ENCODE measurements at places on chromosomes 6 and 20. TPM values are rescaled to one million over a fixed set of nuclear protein-coding genes. Genes with fewer than 3 reads are reported as not detected.

The ENPP4 gene
- 4.8 TPM for total RNA-seq

The C6orf163 gene
- 10.0 TPM for total RNA-seq

The PSORS1C1 gene
- total RNA-seq = 1.1 TPM

The RBM38 gene
- total RNA-seq = 25.6 TPM

The TAAR1 gene
- not detected for total RNA-seq

The SLC17A2 gene
- not detected for total RNA-seq

The COL19A1 gene
- 0.18 TPM for total RNA-seq

- no peak for DNase-seq
These were observed 1.2 kb downstream of the SLC2A4RG start for GRCh38 chr20:63740627-63741353.

DNA sequence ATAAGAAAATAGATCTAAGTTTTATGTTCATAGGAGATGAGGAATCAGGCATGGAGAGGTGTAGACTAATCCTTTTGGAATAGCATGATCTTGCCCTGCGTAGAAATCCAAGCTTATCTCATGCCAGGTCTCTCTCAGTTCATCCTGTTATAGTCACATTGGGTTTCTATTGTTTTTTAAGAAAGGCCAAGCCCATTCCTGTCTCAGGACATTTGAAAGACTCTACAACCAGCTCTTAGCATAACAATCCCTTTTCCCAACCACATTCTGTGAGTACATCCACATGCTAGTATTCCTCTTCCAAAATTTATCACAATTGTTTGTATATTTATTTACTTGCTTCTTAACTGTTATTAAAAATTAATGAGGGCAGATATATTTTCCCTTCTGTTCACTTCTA is 130.3 kb downstream of the MMUT start:
- DNase-seq = no peak

DNA sequence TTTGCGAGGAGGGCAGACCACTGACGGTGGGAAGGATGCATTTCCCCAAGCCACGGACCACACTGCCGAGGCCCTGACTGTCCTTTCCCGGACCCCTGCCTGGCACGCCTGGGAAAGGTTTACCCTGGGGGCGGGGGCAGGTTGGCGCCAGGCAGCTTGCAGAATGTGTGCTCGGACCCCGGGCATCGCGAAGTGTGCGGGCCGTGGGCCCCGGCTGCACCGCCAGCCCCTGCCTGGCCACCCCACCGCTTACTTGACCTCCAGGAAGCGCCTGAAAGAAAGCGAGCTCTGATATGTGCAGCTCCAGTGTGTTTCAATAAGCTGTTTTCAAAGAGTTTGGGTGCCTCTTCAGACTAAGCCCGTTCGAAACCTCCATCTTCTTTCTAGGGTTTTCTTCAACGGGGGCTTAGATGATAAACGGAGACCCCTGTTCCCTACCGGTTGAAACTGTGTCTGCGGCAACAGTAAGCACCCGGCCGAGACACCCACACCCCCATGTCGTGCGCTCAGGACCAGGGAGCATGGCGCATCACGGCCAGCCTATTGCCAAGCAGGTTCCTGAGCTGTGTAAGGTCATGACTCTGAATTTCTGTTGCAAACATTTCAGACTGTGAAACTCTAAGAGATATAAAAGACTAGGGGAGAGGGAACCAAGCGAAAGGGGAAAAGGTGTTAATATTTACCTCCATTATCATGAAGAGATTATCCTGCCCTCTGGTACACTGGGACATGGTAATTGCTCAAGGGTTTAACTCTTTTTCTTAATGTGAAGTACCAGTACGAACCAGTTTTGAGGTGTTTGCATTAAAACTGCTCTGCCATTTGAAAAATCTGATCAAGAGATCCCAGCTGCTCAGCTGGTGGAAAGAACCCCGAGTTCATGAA is 231.2 kb upstream of the FOXQ1 start:
- DNase-seq = no peak

GRCh38 chr6:170480050-170480692 is 72.9 kb downstream of the PSMB1 start:
- no peak for DNase-seq

- no peak for DNase-seq
These were observed 145.0 kb upstream of the SOX4 start for GRCh38 chr6:21448485-21449109.

- DNase-seq = no peak
These were observed at the start of gene VNN1 for GRCh38 chr6:132713352-132714134. Gene VNN1 (minus strand): TSS chr6:132714055. CDS start chr6:132714035, 20 bp downstream.

GRCh38 chr6:56524891-56525703 is 117.6 kb downstream of the DST start:
- no peak for DNase-seq

- no peak for DNase-seq
These were observed 7.1 kb upstream of the BPIFB1 start for GRCh38 chr20:33275871-33276270.

GRCh38 chr20:61628901-61629601 is 377.0 kb downstream of the CDH4 start:
- DNase-seq = no peak

DNA sequence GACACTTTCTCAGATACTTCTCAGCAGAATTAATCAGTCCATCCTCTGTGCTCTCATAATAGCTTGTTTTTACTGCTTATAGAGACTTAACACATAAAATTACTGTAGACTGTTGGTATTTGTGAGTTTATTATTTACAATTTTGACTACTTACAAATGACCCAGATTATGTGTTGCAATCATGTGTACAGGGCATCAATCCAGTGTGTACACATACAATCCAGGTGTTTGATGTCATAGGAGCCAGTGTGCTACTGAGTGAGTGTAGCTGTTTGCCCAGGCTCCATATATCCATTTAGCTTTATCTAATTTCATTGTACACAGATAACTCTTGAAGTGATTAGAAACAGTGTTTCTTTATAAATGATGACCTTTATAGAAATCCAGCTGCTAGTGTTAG is 31.3 kb downstream of the TRMT11 start:
- no peak for DNase-seq

- DNase-seq = no peak
These were observed 1.4 kb downstream of the CTSZ start for GRCh38 chr20:59005523-59006166.

- DNase-seq = no peak
These were observed 45.4 kb upstream of the PLCG1 start for GRCh38 chr20:41091927-41092326.

GRCh38 chr20:24588047-24588635 is 118.7 kb downstream of the SYNDIG1 start:
- peak; percentile 33 for DNase-seq

- no peak for DNase-seq
These were observed 69.5 kb downstream of the FAM217A start for GRCh38 chr6:4009486-4009885.

- no peak for DNase-seq
These were observed 44.3 kb downstream of the TRERF1 start for GRCh38 chr6:42407379-42407778.

DNA sequence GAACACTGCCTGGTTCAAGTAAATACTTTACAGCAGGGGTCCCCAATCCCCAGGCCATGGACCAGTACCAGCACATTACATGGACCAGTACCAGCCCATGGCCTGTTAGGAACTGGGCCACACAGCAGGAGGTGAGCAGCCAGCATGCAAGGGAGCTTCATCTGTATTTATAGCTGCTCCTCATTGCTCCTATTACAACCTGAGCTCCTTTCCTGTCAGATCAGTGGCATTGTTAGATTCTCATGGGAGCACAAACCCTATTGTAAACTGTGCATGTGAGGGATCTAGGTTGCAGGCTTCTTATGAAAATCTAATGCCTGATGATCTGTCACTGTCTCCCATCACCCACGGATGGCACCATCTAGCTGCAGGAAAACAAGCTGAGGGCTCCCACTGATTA is 12.0 kb upstream of the RBPJL start:
- DNase-seq = no peak

- no peak for DNase-seq
These were observed 41.6 kb upstream of the RPN2 start for GRCh38 chr20:37137547-37137946.

- no peak for DNase-seq
These were observed 64.4 kb upstream of the FUCA2 start for GRCh38 chr6:143575901-143576426.

DNA sequence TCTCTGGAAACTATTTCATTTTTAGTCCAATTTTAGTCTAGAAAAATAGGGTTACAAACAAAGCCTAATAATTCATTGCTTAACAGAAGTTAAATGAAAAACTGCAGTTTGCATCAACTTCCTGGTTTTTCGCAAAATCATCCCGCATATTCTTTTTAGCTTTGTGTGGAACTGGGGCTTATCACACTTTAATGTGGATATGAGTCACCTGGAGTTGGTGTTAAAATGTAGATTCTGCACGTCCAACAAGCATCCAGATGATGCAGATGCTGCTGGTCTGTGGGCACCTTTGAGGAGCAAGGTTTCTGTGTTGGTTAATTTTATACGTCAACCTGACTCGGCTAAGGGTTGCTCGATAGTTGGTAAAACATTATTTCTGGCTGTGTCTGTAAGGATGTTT is 126.1 kb downstream of the PLCB4 start:
- DNase-seq = no peak

DNA sequence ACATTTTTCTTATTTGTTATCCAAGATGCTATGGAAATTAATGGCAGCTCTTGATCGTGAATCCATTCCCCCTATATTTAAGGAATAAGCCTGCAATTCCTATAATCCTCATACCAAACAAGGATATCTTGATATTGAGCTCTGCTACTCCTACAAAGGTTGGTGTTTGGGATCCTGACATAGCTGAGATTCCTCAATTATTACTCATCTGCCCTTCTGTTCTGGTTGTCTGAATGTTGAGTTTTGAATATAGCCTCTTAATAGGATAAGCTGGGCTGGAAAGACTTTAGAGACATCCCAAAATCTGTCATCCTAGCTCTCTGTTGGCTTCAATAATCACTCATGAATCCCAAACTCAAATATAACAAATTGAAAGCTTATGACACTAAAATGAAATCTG is 49.9 kb downstream of the CLIC5 start:
- no peak for DNase-seq

GRCh38 chr20:62704341-62704948 is 4.2 kb upstream of the NTSR1 start:
- peak; percentile 74 for DNase-seq

DNA sequence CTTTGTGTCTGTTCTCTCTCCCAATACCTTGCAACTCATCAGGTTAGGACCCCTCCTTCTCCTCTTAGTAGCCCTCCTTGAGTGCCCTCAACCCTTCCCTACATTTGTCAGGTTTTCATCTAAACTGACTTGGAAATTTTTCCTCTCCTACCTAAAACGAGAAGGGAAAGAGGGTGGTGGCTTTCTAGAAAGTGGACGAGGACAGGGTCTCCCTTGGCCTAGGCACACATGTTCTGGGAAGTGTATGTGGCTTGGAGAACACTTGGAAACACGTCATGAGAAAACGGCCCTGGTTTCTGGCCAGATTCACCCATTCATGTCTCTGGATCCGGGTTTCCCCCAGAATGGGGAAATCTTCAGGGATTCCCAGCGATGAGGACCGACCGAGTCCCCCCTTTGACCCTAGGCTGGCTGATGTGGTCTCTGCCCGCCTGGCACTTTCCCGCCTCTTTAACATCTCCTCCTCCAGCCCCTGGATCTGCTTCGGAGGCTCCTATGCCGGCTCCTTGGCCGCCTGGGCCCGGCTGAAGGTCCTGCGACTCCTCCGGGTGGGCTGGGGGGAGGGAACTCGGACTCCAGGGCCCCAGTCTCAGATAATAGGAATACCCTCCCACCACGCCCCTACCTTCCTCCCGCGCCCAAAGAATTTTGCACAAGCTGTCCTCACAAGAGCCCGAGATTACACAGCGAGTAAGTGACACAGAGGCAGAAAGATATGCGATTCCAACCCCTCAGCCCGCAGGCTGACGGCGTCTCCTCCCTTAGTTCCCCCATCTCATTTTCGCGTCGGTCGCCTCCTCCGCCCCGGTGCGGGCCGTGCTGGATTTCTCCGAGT is 3.0 kb downstream of the PRSS16 start:
- DNase-seq = no peak

DNA sequence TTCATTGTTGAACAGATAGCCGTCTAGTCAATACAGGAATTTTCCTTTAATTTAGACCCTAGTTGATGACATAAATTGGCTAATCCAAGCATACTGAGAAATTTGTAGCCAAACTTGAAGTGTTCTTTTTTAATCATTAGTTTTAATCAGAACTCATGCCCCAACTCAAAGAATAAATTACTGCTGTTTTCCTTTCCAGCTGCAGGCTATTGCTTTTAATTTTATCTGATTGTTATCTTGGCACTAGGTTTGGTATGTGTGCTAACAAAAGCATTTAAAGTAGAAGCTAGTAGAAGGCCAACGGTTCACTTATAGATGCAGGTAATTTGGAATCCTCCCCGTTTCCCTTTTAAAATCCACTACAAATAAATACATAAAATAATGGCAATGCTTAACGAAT is 188.5 kb downstream of the CD109 start:
- no peak for DNase-seq

DNA sequence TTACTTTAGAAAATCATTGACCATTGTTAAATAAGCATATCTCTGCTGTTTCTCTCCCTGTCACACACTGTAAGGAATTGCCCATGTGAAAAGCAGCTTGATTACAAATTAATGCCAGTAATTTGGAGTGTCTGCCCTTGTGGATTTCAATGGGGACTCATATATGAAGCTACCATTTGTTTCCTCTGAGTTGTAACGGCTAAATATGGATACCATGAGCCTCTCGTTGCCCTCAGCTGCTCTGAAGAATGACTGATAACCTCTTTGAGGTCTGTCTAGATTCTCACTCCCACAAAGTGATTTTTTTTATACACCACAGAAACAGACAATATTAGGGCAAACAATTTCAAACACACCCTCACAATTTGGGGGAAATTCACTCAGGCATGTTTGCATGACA is 40.0 kb upstream of the MAFB start:
- DNase-seq = no peak

DNA sequence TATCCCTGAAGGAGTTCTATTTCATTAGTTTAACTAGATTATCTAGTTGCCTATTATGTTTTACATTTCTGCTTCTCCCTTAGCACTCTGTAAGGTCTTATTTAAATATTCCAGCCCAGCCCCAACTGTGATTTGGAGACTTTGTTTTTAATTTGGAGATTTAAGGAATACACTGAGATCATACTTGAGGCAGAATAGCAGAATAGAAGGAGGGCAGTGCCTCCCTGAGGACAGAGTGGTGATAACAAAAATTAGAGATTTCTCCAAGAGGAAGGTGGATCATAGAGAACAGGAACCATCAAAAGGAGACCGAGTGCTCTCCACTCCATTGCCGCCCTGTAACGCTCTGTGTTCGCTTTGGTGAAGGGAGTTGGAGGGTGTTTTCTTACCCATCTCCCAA is 14.8 kb upstream of the CD164 start:
- DNase-seq = no peak

Data from mesothelial cell of epicardium (in vitro differentiated cells).